ENCODE measurements at places on chromosomes 12 and 14. TPM values are rescaled to one million over a fixed set of nuclear protein-coding genes. Genes with fewer than 3 reads are reported as not detected.

The KERA gene
- not detected for total RNA-seq

The LRIG3 gene
- 25.9 TPM for total RNA-seq

The KIF21A gene
- 4.7 TPM for total RNA-seq

The NKX2-8 gene
- not detected for total RNA-seq

The SYT1 gene
- total RNA-seq = 5.7 TPM

The STAB2 gene
- total RNA-seq = not detected

The RNU4-1 gene
- not detected for total RNA-seq

GRCh38 chr14:91364524-91365270 lies 52.9 kb downstream of the CCDC88C start:
- no peak for DNase-seq

- no peak for DNase-seq
These were observed 5.6 kb upstream of the IL26 start for GRCh38 chr12:68231229-68231628.

DNA sequence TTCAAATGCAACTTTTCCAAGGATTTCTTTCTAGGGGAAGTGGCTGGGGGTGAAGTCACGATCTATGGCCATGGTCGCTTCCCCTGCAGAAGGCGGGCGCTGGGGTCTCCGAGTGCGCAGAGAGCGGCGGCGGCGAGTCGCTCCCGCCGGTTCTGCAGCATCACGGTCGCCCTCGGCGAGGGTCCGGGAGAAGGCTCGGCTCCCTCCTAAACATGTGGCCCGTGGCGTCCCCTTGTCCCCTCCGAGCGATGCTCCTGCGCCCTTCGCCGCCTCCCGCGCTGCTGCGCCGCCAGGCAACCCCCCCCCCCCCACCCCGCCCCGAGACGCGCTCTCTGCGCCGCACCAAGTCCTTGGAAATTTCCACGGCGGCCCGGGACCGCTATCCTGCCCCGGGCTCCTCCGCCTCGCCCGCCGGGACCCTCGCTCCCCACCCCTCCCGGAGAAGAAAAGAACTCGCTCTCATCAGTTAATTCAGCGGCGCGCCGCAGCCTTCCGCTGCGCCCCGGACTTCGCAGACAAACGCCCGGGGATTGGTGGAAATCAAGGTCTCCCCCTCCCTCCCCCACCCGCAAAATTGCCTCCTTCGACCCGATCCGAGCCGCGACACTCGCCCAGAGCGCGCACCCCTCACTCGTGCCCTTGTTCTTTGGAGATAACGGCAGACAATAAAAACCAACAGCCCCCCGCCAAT lies at the start of gene ST8SIA1:
ST8SIA1 (minus strand) TSS at position 298 of the 691 bp plus-strand sequence. CDS start 475 bp downstream, outside the sequence.
- peak; percentile 21 for DNase-seq

GRCh38 chr12:13343375-13343774 lies 146.8 kb downstream of the EMP1 start:
- peak; percentile 20 for DNase-seq

DNA sequence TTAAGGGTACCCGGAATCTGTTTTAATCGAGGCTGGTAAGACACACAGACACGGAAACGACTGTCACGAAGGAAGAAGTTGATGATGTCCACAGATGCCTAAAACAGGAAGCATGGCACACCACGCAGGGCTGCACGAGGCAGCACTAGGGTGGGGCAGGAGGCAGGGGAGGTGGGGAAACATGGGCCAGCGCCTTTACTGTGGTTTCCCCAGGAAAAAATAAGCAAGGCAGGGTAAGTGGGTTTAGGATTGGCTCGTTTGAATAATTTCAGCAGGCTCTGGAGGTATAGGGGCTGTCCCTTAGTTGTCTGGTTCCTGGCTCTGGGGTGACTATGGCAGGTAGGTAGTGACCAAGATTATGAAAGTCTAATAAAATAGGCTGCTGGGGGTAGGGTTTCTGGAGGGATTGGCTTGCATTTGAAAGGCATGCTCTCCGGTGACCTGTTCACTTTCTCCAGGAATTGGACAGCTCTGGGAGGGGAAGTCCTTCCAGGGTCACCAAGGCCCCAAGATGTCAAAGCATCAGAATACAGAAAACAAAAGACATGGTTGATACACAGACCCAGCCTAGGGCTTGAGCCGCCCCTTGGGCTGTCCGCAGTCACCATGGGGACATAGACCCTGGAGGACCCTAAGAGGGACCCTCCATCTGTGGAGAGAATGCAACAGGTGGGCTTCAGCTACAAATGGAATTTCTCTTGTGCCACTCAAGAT lies 35.3 kb downstream of the MAP1LC3B2 start:
- DNase-seq = no peak

DNA sequence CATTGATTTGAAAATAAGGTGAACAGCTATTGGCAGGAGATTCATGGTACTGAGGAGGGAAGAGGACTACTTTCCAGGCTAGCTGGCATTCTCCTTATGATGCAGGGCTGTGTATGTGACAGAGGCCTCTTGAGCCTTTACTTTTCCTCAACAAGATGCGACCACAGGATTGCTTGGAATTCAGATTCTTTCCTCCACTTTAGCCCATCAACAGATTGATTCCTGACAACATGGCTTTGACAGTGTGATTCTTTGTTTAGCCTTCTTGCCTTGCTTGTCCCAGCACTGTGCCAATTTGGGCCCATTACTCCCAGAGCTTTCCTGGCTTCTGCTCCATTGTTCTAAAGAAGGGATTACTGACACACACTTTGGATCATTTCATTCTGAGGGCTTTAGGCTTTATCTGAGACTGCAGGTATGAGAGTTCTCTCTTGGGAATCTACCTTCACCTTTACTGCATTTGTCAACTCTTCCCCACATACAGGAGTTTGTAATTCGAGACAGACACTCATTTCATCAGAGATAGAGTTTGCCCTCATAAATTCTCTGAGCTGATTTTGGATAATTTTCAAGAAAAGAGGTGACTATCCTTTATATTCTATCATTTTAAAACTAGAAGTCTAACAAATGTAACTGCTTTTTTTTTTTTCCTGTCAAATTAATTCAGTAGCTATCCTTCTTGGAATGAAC lies 206.4 kb upstream of the GZMB start:
- no peak for DNase-seq

- peak; percentile 84 for DNase-seq
These were observed 71.2 kb upstream of the HOXC13 start for GRCh38 chr12:53867216-53868012.

DNA sequence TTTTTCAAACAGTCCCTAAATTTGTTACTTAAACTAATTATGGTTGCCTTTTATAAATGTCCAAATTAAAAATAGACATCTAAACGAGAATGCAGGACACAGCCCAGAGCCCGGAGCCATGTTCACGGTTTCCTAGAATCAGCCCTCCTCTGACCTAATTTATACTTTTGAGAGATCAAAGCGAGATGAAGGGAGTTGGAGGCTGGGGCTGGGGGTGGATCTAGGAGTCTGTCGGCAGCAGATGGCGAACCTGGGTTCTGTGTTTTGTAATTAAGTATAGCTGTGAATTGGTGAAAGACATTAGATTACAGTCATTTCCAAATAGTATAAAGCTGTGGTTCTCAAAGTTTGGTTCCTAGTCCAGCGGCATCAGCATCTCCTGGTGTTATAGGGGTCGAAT lies 210.1 kb downstream of the SLC41A2 start:
- DNase-seq = no peak

DNA sequence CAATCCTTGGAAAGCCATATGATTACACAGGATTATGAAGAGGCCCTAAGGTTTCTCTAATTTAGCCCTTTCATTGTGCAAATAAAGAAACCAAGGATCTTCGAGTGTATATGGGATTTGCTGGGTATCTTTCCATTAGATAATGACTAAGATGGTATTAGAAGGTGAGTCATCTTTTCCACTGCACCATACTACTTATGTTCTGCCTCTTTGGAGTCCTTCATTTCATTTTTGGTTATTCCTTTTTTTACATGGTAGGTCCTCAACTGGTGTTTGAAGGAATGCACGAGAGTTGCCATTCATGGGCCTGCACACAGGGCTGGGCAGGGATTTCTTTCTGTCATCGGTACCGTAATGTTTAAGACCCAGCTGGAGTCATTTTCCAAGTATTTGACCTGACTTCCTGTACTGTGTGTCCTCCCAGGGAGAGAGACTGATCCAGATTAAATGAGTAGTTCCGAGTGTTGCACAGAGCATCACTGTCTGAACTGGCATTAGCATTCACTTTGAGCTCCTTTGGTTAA lies 85.7 kb downstream of the BORCS5 start:
- DNase-seq = peak; percentile 79

GRCh38 chr14:54606178-54606577 lies 39.2 kb downstream of the SAMD4A start:
- DNase-seq = peak; percentile 87

DNA sequence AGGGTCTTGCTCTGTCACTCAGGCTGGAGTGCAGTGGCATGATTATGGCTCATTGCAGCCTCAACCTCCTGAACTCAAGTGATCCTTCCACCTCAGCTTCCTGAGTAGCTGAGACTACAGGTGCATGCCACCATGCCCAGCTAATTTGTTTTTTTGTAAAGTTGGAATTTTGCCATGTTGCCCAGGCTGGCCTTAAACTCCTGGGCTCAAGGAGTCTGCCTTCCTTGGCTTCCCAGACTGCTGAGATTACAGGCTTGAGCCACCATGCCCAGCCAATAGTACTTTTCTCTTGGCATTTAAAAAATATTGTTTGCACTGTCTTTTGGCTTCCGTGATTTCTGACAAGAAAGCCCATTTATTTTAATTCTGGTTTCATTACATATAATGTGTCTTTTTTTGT lies 61.3 kb downstream of the DIP2B start:
- peak; percentile 43 for DNase-seq

DNA sequence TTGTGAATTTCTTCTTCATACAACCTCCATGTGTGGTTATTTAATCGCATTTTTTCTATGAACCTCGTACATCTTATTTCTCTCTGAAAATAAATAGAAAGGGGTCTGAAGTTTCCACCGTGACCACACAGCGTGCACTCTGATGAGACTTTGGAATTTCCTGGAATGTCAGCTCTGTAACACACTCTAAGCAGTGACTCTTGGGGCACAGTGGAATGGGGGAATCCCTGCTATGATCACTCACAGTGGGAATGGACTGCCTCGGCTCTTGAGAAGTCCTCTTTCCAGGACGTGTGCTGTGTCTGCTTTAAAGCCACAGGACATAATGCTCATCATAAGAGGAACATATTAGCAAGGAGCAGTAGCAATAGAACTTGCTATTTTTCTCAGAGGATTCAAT lies 416.2 kb downstream of the EGLN3 start:
- DNase-seq = no peak

GRCh38 chr14:35341751-35342488 lies 49.7 kb downstream of the PSMA6 start:
- DNase-seq = peak; percentile 96

GRCh38 chr12:54390668-54391551 lies 6.4 kb upstream of the ZNF385A start:
- no peak for DNase-seq

GRCh38 chr14:35433826-35434225 lies 29.3 kb upstream of the NFKBIA start:
- no peak for DNase-seq

GRCh38 chr14:91159182-91159581 lies 45.3 kb downstream of the DGLUCY start:
- DNase-seq = no peak

GRCh38 chr12:113162102-113163029 lies 12.8 kb downstream of the CFAP73 start:
- DNase-seq = peak; percentile 55

DNA sequence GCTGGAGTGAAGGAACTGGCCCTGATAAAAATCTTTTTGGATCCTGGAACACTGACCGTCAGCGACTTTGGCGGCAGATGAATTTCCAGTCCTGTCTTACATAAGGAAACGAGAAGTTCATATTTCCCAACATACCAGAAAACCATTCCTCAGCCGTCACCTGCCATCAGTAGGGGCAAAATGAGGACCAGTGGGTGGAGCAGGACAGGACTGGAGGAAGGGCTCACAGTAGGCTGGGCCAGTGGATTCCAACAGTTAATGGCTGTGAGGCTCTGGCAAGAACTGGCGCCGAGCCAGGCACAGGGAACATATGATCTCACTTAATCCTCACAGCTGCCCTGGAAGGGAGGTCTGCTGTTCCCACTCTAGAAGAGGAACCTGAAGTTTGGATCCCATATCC lies 67.2 kb upstream of the FAM181A start:
- no peak for DNase-seq

GRCh38 chr14:93078870-93079269 lies 36.9 kb downstream of the ITPK1 start:
- no peak for DNase-seq

DNA sequence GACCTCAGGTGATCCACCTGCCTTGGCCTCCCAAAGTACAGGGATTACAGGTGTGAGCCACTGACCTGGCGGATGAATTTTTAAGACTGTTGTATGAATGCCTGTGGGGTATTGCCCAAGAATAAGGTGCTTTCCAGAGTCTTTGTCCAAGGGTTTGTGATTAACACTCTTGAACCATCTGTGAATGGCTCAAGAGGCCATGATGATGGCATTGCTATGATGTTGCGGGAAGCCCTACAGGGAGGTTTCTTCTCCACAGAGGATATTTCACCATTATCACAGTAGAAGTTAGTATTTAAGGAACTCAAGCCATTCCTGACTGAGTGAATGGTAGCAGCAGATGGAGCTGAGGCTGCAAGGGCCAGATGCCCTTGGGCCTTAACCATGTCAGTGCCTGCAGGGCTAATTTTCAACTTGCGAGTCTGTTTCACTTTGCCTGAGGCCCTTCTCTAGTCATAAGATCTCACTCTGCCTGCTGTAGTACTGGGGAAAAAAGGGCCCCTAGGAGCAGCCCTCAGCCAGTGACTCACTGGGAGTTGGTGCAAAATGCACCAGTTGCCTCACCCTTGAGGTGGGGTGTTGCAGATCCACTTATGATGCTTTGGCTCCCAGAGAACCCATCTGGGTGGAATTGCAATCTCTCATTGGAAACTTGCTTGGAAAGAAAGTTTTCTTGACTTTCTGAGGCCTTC lies 108.6 kb upstream of the FLRT2 start:
- no peak for DNase-seq

GRCh38 chr12:111283521-111283920 lies 85.4 kb downstream of the PHETA1 start:
- no peak for DNase-seq

DNA sequence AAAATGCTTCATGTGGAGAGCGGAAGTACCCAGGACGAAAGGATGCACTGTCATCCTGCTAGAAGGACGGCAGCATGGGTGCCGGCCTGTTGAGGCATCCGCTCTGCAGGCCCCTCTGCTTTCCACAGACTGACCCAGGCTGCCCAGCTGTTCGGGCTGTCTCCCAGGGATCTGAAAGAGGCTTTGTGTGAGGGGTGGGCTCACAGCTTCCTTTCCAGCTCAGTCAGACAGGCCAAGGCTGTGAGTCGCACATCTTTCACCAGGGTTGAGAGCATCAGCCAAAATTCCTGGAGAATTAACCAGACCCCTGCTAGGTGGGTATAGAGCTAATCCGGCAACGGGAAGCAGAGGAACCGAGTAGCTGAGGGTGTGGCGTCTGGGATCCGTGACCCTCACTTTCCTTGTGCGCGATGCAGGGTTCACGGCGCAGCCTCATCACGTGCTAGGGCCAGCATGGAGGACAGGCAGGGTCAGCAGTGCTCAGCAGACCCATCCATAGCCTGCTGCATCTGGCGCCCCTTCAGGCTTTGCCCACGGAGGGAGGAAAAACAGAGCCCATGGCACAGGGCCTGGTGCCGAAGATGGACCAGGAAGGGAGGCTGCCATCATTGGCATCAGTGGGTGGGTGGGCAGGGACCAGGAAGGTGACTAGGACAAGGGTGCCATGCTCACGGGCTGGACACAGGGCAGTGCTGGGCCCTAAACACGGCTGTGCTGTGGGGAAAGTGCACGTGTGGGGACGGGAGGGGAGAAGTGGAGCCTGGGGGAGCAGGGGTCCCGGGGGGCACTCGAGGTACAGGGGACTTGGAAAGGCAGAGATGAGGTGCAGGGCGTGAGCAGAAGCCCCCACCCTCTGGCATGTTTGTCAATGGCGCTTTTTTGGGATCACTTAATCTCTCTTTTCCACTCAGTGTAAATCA lies 9.2 kb upstream of the SIVA1 start:
- no peak for DNase-seq

- peak; percentile 96 for DNase-seq
These were observed 23.5 kb upstream of the PTPRB start for GRCh38 chr12:70660620-70661219.

All from M059J (cell line).